Tibial artery (tissue), 4 donors: ENCODE measurements at places on chromosomes 11 and 22.

DNA sequence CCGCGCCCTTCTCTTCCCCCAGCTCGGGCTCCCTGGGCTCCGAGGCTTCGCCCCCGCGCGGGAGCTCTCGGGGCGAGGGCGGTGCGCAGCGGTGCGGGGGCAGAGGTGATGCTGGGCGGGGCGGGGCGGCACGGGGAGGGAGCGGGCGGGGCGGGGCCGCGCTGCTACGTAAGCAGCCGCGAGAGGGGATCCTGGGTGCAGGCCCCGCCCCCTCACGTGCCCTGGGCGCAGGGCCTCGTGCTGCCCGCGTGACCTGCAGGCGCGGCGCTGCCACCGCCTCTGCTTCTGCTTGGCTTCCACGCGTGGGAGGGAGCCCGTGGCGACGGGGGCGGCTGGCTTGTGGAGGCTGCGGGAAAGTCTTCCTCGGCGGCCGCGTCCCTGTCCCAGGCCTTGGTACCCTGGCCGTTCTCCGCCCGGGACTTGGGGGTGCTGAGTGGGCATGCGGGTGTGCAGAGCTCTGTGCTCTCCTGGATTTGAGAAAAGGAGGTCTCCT, 132.6 kb upstream of the HSD17B12 start:
- peaks cover 6% of the 10 kb centered on the region for H3K27me3 ChIP-seq
- H3K36me3 ChIP-seq: no peaks in the 10 kb centered on the region
- H3K4me1 ChIP-seq: no peaks in the 10 kb centered on the region
- no peak overlapping the region for H3K27ac ChIP-seq
- H3K4me3 ChIP-seq: peak overlapping the region; percentile 28

DNA sequence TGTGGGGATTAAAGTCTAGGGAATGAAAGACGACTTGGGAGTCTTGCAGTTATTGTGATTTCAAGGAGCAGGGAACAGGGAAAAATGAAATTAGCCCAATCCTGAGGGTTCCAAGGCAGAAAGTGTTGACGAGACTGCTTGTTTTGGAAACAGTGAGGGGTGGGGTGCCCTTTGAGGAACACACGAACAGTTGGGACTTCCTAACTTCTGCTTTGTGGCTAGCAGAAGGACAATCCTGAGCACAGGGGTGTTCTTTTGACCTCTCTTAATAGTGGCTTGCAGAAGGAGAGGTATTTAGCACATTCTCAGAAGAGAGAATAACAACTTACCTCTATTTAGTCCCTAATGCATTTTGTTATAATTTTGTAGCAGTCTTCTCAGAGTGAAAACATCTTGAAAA, 545.9 kb upstream of the ARHGAP42 start:
- no peaks in the 10 kb centered on the region for H3K27me3 ChIP-seq
- no peak for DNase-seq
- H3K4me3 ChIP-seq: no peak overlapping the region
- no peaks in the 10 kb centered on the region for H3K36me3 ChIP-seq
- no peak overlapping the region for H3K27ac ChIP-seq

DNA sequence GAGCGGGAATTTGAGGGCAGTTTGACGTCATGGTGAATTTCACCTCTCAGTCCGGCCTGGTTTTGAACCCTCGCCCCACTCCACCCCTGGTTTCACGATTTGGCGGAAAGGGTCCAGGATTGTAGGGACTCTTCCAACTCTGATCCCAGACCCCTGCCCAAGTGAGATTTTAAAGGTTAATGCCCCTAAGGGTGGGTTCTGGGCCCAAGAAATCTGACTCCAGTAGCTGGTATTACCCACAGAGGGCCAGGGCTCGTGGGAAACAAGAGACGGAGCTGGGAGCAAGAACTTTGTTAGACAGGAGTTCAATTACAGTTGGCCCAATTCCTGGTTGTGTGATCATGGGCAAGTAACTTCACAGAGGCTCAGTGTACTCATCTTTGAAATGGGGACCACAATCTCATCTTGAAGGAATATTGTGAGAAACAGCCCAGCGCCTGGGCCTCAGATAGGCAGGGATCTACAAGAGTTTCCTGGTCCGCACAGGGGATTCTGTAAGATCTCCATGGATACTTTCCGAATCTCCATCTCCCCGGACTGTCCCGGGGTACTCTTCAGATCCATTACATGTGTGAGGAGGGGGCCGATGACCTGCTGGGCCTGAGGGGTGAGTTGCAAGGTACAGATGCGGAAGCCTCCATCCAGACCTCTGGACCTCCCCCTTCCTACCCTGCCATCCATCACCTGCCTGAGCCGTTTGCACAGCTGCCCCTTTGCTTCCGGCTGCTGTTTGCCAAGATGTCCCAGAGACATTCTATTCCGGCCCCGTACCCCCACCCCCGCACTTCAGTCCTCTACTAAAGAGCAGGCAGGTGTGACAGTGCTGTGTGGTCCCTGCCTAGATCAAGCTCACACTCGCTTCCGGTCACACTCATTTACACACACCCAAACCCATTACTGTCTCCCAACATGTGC, 687 bp upstream of the CALCA start:
- H3K36me3 ChIP-seq: no peaks in the 10 kb centered on the region
- no peak for DNase-seq
- peaks cover 81% of the 10 kb centered on the region for H3K27me3 ChIP-seq
- H3K4me1 ChIP-seq: peaks cover 23% of the 10 kb centered on the region

DNA sequence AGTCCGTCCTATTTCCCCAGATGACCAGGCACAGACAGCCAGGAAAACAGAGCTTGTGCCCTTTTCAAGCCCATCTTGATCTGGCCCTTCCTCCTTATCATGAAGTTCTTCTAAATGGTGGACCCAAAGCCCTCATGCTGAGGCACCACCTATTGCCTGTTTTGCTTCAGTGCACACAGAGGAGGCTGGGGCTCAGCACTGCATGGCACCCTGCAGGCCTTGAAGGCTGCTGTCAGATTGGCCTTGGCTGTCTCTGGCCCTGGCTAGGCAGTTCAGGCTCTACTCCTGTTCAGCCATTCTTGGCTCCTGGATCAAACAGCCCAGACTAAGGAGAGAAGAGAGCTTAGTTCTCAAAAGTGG, 49.2 kb downstream of the OTOG start:
- no peak overlapping the region for H3K4me3 ChIP-seq
- H3K27ac ChIP-seq: no peak overlapping the region
- peak; percentile 5 for DNase-seq

GRCh38 chr22:17797721-17798559, 23.7 kb upstream of the BID start:
- H3K4me1 ChIP-seq: no peaks in the 10 kb centered on the region
- DNase-seq: no peak
- peaks cover 41% of the 10 kb centered on the region for H3K36me3 ChIP-seq

- peaks cover 17% of the 10 kb centered on the region for H3K4me1 ChIP-seq
- no peaks in the 10 kb centered on the region for H3K36me3 ChIP-seq
- H3K27ac ChIP-seq: no peak overlapping the region
- no peak for DNase-seq
These were observed 45.9 kb downstream of the ARHGAP32 start for GRCh38 chr11:129146191-129146590.

GRCh38 chr11:101880222-101880621, 34.6 kb upstream of the CEP126 start:
- no peaks in the 10 kb centered on the region for H3K36me3 ChIP-seq
- no peaks in the 10 kb centered on the region for H3K4me1 ChIP-seq

DNA sequence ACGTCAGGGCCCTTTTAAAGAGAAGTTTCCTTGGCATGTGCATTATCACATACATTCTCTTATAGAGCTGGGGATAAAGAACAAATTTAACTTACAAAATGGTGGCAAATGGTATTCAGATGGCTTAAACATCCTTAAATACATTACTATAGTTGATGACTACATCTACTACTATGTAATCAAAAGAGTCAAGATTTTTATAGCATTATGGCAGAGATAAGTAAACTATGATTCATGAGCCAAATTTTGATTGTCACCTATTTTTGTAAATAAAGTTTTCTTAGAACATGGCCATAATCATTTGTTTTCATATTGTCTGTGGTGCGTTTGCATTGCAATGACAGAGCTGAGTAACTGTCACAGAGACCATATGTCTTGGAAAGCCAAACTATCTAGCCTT, 1188.6 kb upstream of the TENM4 start:
- H3K27ac ChIP-seq: no peak overlapping the region
- H3K27me3 ChIP-seq: no peaks in the 10 kb centered on the region
- no peaks in the 10 kb centered on the region for H3K4me1 ChIP-seq

DNA sequence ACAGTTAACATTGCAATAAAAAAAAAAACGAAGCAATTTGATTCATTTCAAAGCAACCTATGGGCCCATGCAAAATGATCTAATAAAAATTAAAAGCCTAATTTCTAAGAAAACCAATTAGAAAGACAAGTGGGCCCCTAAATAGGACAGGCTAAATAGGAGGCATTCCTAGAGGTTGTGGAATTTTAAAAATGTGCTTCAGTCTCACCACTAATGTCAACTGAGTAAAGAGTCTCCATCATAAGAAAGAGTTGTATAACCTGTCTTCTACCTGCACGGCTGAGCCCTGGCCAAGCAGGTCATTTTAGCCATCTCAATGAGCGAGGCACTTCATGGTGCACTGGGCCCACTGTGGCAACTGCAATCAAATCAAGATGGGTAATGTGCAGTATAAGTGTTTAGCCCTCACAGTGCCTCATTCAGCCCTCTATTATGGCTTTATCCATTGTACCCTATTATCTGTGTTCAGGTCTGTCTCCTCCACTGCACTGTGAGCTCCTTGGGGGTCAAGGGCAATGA, 76.4 kb downstream of the PRSS23 start:
- peaks cover 9% of the 10 kb centered on the region for H3K4me1 ChIP-seq
- no peaks in the 10 kb centered on the region for H3K27me3 ChIP-seq

DNA sequence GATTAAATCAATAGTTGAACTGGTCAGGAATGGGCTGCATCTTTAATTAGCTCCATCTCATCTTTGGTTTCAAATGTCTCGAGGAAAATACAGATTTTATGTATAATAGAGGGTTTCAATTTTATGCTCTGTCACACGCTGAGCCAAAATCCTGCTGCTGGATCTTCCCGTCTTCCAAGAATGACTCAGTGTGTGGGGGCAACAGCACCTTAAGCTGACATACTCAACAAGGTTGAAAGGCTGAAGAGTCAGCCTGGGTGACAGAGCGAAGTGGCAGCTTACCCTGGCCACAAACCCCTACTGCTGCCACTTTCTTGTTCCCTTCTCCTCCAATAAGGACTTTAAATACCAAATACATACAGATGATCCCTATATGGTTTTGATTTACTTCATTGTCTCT, 9.0 kb upstream of the PCF11 start:
- no peaks in the 10 kb centered on the region for H3K27me3 ChIP-seq
- no peak for DNase-seq
- no peaks in the 10 kb centered on the region for H3K36me3 ChIP-seq
- no peaks in the 10 kb centered on the region for H3K4me1 ChIP-seq
- no peak overlapping the region for H3K27ac ChIP-seq

DNA sequence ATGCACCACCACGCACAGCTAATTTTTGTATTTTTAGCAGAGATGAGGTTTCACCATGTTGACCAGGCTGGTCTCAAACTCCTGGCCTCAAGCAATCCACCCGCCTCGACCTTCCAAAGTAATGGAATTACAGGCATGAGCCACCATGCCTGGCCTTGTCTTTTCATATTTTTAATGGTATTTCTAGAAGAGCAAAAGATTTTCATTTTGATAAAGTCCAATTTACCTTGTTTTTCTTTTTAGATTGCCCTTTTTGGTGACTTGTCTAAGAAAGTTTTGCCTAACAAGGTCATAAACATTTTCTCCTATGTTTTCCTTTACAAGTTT, 45.5 kb upstream of the MICAL2 start:
- no peaks in the 10 kb centered on the region for H3K36me3 ChIP-seq
- H3K4me1 ChIP-seq: peaks cover 22% of the 10 kb centered on the region
- H3K27me3 ChIP-seq: no peaks in the 10 kb centered on the region

- no peak overlapping the region for H3K27ac ChIP-seq
- no peaks in the 10 kb centered on the region for H3K36me3 ChIP-seq
- peaks cover 8% of the 10 kb centered on the region for H3K4me1 ChIP-seq
- no peak overlapping the region for H3K4me3 ChIP-seq
- H3K27me3 ChIP-seq: no peaks in the 10 kb centered on the region
These were observed 7.4 kb downstream of the CNTF start for GRCh38 chr11:58629857-58630256.

DNA sequence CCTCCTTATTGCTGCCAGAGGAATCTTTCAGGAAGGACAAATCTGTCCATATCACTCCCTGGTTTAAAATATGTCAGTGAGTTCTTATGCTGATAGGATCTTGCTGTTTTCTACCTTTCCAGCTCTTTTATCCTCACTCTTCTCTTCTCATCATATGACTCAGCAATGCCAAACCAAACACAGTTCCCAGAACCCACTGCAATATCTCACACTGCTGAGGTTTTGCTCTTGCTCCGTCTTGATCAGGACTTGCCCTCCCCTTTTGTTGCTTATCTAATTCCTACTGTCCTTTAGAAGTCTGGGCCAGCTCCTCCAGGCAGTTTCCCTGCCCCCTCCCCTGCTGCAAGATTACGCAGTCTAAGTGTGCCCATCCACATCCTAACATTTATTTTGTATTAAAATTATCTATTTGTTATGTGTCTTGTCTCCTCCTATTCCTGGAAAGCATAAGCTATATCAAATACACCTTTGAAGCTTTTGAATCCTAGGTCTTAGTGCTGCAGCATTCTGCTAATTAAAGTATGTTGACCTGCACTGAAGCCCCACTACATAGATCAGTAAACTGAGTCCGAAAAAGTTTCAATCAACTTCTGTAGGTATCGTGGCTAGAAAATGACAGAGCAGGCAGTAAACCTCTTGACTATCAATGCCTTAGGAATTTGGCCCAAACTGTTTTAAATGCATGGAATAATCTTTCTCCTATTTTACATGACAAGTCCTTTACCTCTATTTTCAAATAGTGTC, 119.2 kb upstream of the C11orf87 start:
- H3K4me1 ChIP-seq: no peaks in the 10 kb centered on the region
- H3K27me3 ChIP-seq: no peaks in the 10 kb centered on the region
- no peaks in the 10 kb centered on the region for H3K36me3 ChIP-seq

DNA sequence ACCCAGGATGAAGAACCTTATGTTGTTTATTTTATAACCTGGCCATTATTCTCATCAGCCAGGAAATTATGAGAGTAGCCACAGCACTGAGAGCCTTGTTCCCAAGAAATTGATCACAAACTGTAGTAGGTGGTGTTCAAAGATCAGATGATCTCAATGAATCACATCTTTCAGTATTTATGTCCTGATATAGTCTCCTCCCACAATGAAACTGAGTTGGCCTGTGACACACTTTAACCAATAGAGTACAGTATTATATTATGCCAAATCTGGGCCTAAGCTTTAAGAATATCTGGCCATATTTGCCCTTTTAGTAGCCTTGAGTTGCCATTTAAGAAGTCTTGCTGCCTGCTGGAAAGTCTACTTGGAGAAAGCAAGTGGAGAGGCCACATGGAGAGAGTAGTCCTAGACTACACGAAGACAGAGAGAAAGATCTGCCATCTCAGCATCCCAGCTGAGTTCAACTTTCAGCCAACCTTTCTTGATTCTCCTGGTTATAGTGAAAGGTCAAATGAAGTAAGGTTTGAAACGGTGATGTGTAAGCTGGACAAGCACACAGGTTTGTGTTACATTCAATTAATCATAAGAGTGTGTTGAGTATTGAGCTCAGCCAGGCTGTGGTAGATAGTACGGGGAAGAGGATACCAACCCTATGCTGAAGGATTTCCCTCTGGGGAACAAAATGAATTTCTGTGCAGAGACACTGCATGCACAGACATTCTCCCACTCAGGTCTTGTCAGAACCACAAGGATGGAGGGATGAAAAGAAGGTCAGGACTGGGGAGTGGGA, 561.8 kb downstream of the SOX6 start:
- no peak for DNase-seq
- no peaks in the 10 kb centered on the region for H3K4me1 ChIP-seq
- H3K27ac ChIP-seq: no peak overlapping the region
- H3K27me3 ChIP-seq: no peaks in the 10 kb centered on the region
- H3K4me3 ChIP-seq: no peak overlapping the region
